ENCODE measurements at places on chromosomes 7 and 10.

GRCh38 chr7:141328290-141328689 lies 222.9 kb upstream of the AGK start:
- DNase-seq: no peak

GRCh38 chr10:51964630-51965029 lies 265.2 kb upstream of the CSTF2T start:
- no peak for DNase-seq

DNA sequence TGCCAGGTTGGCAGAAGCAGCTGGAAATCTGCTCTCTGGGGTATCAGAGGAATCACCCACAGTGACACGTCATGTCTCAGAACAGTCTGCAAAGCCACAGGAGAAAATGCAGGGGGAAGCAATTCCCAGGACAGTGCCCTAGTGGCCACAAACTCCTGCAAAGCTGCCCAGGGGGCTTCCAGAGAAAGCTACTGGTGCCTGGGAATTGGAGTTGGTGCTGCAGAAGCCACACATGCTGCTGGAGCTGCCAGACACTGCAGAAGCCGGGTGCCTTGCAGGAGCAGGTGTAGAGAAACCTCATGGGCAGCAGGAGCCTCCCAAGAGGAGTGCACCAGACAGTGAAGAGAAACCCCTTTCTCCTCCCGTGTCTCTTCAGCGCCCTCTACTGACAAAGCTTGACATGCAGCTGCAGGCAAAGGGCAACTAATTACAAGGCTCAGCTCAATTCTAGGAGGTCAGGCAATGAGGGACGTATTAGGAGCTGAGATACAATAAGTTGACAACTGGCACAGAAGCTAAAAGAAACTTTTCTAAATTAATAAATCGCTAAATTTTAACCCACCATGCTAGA lies 30.2 kb upstream of the NUB1 start:
- DNase-seq: no peak

DNA sequence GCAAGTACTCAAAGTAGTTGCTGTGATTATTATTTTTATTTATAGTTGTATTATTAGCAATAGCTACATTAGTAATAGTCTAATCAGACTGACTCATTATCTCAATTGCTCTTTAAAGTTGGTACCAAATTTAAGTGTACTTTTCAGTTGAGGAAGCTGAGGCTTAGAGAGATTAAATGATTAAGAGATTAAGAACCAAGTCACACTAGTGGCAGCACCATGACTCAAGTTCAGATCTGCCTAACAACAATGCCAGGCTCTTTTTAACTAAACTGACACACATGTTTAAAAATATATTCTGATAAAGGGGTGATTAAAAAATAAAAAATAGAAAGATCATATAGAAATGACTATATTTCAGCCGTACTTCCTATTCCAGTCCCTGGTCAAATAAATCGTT lies 42.0 kb downstream of the FZD1 start:
- DNase-seq: no peak

GRCh38 chr7:83060218-83060617 lies 102.5 kb downstream of the PCLO start:
- DNase-seq: no peak

GRCh38 chr10:285216-285615 lies 150.0 kb downstream of the ZMYND11 start:
- DNase-seq: no peak

DNA sequence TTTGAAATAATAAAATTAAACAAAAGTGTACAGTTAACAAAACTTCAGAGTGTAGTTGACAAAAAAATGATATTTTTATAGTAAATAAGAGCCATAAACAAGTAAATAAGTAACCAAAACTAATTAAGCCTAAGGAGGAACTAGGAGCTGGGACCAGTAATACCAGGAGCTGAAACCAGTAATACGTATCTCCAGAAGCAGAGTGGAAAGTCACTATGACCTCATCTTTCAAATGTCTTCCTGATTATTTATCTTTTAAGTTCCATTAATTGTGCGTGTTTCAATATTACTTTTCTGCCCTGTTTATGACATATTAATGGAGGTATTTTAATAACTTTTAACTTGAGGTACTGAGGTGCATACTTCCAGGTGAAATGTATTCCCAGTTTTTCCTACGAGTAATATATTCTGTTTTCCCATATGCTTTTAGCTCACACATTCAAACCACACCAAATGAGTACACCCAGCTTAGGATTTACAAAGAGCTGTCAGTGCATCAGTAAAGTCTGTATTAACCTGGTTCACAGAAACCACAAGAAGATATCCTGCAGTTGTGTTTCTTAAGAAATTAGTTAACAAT lies 283.7 kb upstream of the HGF start:
- DNase-seq: no peak

DNA sequence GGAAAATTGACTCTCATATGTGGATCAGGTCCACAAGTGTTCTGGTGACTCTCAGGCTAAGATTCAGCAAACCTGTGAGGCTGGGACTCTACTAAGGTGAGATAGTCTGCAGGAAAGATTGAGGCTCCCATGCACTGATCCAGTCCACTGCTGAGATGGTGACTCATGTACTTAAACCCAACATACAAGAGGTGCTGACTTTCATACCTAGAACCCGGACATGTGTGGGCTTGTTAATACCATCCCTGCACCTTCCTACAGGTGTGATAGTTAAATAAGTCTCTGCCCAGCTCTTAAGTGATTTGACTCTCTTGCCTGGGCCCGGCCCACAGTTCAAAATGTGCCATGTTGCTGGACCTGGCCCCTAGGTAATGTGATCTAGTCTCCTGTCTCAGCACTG lies 27.1 kb upstream of the ZNF107 start:
- no peak for DNase-seq

DNA sequence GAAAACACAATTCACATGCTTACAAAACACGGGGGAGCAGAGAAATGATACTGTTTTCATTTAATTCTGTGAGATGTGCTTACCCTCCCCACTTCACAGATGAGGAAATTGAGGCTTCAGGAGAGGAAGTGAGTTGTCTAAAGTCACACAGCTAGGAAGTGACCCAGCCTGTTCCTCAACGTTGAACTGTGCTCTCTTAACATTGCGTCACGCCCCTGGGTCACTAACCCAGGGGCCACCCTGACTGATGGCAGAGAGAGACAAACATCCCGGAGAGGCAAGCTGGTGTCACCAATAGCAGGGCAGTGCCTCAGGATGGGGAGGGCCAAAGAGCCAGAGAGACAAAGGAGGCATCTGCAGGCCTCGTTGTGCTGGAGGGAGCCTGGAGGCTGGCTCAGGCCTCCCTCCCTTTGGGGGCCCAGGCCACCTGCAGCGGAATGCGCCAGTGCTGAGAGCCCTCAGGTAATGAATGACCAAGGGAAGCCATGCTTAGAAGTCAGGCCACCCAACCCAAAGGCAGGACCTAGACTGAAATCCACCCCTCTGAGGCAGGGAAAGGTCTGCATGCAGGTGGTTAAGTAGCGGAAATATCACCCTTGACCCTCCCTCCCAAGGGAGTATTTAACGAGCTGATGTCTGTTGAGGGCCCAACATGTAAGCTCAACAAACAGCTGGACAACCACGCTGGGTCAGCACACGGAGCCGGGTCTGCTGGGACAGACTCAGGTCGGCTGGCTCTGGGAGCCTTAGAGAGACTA lies 81.3 kb downstream of the C10orf105 start:
- DNase-seq: no peak

DNA sequence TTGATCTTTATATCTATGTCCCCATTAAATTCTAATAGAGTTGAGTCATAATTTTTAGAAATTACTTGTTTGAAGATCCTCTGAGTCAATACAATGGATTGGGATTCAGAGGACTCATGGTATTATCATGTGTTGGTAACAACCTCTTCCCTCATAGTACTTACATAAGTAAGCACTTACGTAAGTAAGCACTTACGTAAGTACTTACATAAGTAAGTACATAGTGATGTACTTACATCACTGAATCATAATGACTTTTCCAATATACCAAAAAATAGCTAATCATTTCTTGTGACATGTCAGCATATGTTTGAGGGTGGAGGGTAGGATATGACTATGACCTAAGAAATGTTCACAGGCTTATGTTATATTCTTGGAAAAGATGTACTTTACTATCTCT lies 740.5 kb downstream of the SORCS1 start:
- no peak for DNase-seq

GRCh38 chr7:146057958-146058357 lies 58.6 kb upstream of the CNTNAP2 start:
- DNase-seq: no peak

- DNase-seq: no peak
Observed at GRCh38 chr7:30453921-30454320, 24.7 kb downstream of the NOD1 start.

GRCh38 chr10:2054728-2055127 lies 317.4 kb upstream of the ADARB2 start:
- no peak for DNase-seq

DNA sequence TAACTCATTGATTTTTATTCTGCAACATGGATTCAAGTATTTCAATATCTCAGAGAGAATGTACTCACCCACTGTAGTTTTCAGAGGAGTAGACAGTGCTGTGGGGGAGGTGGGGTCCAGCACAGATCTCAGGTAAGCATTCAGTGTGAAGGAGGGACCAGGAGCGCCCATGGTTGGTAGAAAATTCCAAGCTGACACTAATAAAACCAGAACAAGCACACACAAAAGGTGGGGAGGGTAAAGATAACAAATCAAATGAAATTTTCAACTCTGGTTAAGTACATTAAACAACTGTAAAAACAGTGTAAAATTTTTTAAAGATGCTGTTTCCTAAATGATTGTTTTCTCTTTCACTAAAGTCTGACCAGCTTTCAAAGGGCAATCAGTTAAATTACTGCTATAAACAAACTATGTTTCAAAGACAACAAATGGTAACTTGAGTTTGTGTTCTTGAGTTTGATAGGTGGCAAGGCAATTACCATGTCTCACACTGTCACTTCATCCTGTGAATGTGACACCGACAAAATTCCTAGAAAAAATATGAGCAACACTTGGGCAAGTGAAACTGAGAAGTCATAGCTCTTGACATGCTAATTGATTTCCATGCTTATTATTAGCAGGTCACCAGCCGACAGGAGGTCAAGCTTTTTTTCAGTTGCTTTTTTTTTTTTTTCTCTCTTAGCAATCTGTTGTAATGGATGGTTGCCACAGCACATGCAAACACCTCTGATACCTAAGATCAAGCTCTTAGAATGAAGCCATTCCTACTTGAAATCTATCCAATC lies 205.8 kb upstream of the SLC26A5 start:
- no peak for DNase-seq

DNA sequence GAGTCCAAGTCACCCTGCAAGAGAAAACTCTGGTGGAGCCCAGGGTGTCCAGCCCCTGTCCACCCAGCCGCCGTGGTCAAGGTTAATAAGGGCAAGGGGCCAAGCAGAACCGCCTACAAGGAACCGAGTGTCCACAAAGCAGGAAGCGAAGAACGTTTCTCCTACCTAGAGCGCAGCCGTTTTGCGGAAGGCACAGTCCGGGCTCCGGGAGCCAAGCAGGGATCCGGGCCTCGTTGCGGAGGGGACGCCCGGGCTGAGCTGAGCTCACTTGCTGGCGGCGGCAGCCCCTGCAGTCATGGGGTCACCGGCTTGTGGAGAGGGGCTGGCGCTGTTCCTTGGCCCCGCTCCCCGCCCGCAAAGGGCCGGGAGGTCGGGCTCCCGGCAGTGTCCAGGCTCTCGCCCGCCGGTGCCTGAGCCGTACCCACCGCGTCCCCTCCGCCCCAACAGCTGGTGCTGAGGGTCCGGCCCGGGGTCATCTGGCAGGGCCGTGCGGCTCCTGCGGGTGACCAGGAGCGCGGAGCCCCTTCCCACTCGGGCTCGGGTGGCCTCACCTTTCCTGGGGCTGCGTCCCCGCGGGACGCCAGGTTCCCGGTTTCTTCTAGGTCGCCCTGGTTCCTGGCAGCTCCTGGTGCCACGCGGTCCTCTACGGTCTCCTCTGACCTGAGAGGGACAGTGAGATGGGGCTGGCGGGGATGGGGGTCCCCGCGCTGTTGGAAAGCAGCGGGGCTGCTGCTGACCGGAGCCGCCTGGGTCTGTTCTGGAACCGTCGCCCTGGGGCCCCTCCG lies 14.0 kb upstream of the ZNF273 start:
- no peak for DNase-seq

DNA sequence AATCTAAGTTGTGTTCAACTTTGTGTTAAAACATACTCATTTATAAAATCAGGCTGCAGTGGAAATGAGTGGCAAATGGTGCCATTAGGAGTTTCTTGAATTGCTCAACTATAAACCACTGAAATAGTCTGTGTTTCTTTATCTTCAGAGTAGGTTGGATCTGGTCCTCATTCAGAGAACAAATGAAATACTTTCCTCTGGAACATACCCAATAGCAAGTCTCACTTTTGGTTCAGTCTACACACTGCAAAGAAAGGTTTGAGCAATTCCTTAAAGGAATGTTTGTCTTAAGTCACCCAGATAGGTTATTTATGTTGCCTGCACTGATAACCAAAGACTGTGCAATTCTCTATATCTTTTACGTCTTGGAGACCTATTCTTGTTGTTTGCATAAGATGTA lies 62.5 kb downstream of the ABCB4 start:
- no peak for DNase-seq

- no peak for DNase-seq
Observed at GRCh38 chr10:52778511-52779392, 6.2 kb upstream of the MBL2 start.

GRCh38 chr10:124537166-124537725 lies 75.6 kb downstream of the LHPP start:
- DNase-seq: no peak

DNA sequence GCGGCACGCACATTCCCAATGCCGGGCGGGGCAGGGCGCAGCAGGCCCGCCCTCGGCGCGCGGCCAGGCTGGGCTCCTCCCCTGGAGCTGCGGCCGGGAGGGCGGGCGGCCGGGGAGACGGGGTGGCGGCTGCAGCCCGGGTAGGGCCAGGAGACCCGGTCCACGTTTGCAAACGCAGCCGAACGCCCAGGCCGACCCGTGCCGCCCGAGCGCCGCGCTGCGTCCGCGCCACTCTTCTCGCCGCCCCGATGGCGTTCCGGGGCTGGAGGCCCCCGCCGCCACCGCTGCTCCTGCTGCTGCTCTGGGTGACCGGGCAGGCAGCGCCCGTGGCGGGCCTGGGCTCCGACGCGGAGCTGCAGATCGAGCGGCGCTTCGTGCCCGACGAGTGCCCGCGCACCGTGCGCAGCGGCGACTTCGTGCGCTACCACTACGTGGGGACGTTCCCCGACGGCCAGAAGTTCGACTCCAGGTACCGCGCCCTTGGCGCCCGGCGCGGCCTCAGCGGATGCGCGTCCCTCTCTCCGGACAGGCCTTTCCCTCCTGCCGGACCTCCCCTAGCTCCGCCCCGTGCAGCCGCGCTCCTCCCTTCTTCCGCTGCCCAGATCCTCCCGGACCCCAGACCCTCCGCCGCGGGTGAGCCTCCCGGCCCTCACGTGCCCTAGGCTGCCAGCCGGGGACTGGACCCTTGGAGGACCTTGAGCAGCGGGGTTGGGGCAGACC lies at the start of gene FKBP9:
TSS of gene FKBP9 (plus strand) at position 115 of the 720 bp plus-strand sequence. CDS start at position 249, 134 bp downstream.
- DNase-seq: no peak

- DNase-seq: no peak
Observed at GRCh38 chr10:106615081-106615480, 549.4 kb downstream of the SORCS1 start.
